Esophagus squamous epithelium (tissue), 5 donors: ENCODE measurements at places on chromosomes 3 and 15. TPM values are rescaled to one million over a fixed set of nuclear protein-coding genes. Genes with fewer than 3 reads are reported as not detected.

GRCh38 chr3:64916937-64917336, 229.1 kb upstream of the ADAMTS9 start:
- no peak overlapping the region for H3K4me3 ChIP-seq
- no peaks in the 10 kb centered on the region for H3K36me3 ChIP-seq
- no peak for DNase-seq
- no peak overlapping the region for H3K27ac ChIP-seq
- peaks cover 8% of the 10 kb centered on the region for H3K4me1 ChIP-seq

The CD86 gene
- 11.1 TPM for total RNA-seq

GRCh38 chr3:7700539-7700938, 801.1 kb upstream of the LMCD1 start:
- no peak overlapping the region for H3K4me3 ChIP-seq
- no peaks in the 10 kb centered on the region for H3K27me3 ChIP-seq
- no peaks in the 10 kb centered on the region for H3K36me3 ChIP-seq
- no peak overlapping the region for H3K27ac ChIP-seq
- H3K4me1 ChIP-seq: no peaks in the 10 kb centered on the region

DNA sequence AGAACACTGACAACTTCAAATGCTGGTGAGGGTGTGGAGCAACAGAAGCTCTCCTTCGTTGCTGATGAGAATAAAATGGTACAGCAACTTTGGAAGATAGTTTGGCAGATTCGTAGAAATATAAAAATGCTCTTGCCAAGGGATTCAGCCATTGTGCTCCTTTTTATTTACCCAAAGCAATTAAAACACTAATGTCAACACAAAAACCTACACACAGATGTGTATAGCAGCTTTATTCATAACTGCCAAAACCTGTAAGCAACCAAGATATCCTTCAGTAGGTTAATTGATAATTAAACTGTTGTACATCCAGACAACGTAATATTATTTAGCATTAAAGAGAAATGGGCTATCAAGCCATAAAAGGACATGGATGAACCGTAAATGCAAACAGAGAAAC, 37.8 kb upstream of the LSAMP start:
- H3K4me1 ChIP-seq: no peaks in the 10 kb centered on the region
- no peak overlapping the region for H3K4me3 ChIP-seq
- no peak overlapping the region for H3K27ac ChIP-seq
- H3K36me3 ChIP-seq: no peaks in the 10 kb centered on the region
- no peaks in the 10 kb centered on the region for H3K27me3 ChIP-seq
- DNase-seq: no peak

The RNF111 gene
- 16.0 TPM for total RNA-seq

DNA sequence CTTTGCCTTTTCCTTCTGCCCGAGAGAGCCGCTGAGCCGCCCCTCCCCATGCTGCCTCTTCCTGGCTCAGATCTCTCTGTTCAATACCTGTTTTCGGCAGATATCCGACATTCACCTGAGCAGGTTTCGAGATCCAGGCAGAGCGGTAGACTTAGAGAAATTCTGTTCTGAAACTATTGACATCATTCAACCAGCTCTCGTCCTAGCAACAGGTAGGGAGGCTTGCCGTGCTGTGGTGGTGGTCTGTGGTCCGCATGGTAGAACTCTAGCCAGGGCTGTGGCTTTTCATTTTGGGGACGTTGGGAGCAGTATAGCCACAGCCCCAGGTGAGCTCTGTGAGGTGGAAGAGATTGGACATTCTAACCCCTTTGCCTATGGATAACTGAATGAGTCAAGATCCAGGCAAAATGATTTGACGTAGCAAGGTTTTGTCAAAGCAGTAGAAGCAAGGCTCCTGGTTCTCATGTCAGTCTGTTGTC, 810 bp downstream of the TMEM62 start:
- peak overlapping the region; percentile 69 for H3K4me3 ChIP-seq
- peaks cover 37% of the 10 kb centered on the region for H3K4me1 ChIP-seq
- no peaks in the 10 kb centered on the region for H3K27me3 ChIP-seq
- peaks cover 38% of the 10 kb centered on the region for H3K36me3 ChIP-seq

DNA sequence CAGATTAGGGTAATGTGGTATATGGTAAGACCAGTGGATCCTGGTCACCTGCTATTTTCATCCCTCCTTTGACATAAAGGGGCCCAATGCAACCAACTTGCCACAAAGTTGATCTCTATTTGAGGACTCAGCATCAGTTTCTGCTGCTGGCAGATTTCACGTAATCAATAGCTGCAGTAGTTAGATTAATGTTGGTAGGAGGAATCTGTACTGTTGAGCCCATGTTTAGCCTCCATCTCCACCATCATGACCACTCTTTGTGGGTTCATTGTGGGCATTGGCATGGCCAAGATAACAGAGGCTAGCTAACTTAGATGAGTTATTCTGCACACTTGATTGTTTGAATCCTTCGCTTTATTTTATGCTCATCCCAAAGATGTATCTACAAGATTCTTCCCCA, 29.9 kb downstream of the CGGBP1 start:
- DNase-seq: no peak
- peaks cover 15% of the 10 kb centered on the region for H3K4me1 ChIP-seq
- no peaks in the 10 kb centered on the region for H3K36me3 ChIP-seq
- H3K27me3 ChIP-seq: no peaks in the 10 kb centered on the region
- no peak overlapping the region for H3K4me3 ChIP-seq
- H3K27ac ChIP-seq: no peak overlapping the region

DNA sequence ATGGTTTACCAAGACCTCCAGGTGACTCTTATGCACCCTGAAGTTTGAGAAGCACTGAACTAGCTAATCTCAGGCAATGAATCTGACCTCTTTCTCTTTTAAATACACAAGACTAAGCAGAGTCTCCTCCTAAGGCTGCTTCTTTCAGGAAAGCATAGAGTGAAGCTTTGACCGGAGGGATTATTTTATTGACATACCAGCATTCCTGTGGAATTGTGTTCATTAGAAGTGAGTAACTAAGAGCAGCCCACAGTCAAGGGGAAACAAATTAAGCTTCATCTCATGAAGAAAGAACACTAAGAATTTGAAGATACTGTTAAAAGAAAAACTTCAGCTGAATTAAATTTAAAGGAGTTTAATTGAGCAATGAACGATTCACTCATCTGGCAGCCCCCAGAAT, 963.5 kb downstream of the NTRK3 start:
- no peak overlapping the region for H3K4me3 ChIP-seq
- no peaks in the 10 kb centered on the region for H3K36me3 ChIP-seq
- no peaks in the 10 kb centered on the region for H3K4me1 ChIP-seq

GRCh38 chr3:4899710-4900109, 79.5 kb upstream of the BHLHE40 start:
- peak overlapping the region; percentile 8 for H3K27ac ChIP-seq
- no peak for DNase-seq
- peaks cover 46% of the 10 kb centered on the region for H3K4me1 ChIP-seq
- H3K36me3 ChIP-seq: no peaks in the 10 kb centered on the region

DNA sequence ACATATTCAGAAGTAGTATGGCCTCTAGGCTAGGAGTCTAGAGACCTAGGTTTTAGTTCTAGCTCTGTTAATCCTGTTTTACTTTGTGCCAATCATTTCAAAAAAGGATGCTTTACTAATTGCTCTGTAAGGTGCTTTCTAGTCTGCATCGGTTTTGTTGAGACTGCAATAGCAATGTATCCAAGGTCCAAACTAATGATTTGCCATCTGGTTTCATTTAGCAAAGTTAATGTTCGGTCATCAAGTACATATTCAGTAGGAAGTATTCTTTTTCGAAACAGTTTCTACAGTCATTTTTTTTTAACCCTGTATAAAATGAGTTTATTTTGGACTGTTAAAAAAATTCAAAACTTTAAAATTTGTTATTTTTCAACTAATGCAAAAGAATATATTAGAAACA, 2.0 kb upstream of the GALK2 start:
- H3K27me3 ChIP-seq: no peaks in the 10 kb centered on the region
- no peak overlapping the region for H3K27ac ChIP-seq
- H3K4me3 ChIP-seq: no peak overlapping the region
- DNase-seq: no peak
- no peaks in the 10 kb centered on the region for H3K36me3 ChIP-seq

The GABRR3 gene
- not detected for total RNA-seq

The ZDHHC19 gene
- not detected for total RNA-seq

DNA sequence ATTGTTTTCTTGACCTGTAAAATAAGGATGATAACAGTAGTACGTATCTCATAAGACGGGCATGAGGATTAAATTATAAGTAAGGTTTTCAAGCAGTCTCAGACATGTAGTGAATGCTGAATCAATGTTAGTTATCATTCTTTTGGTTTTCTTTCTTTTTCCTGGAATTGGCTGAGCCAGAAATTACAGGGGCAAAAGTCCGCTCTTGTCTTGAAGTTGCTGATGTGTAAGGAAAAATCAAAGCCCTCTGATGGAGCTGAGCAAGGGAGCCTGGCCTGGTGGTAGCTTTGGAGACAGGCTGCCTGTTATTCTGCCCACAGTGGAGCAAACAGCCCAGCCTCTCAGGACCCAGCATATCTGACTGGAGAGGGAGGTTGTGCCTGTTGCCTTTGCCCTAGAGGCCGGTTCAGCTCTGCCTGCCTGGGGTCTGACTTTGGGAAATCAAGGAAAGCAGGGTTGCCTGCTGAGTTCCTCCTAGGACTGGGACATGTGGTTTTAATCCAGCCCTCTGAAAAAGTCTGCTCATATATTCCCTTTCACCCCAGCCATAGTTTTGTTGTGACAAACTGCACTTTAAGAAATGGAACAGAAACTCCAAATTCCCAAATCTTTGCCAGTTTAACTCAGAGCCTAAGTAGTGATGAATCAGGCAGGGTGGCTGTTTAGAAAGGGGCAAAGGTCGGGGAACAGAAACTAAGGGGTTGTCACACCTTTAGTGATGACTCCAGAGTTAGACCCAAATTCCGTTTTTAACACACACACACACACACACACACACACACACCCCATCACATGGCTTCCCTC, 40.1 kb downstream of the GASK1A start:
- no peak for DNase-seq
- H3K27ac ChIP-seq: peak overlapping the region; percentile 59
- H3K36me3 ChIP-seq: no peaks in the 10 kb centered on the region
- H3K4me3 ChIP-seq: no peak overlapping the region
- peaks cover 17% of the 10 kb centered on the region for H3K4me1 ChIP-seq
- no peaks in the 10 kb centered on the region for H3K27me3 ChIP-seq

The BOC gene
- total RNA-seq: 17.9 TPM
